Effector memory CD4-positive, alpha-beta T cell (primary cell): ENCODE measurements at places on chromosomes 6 and 20.

DNA sequence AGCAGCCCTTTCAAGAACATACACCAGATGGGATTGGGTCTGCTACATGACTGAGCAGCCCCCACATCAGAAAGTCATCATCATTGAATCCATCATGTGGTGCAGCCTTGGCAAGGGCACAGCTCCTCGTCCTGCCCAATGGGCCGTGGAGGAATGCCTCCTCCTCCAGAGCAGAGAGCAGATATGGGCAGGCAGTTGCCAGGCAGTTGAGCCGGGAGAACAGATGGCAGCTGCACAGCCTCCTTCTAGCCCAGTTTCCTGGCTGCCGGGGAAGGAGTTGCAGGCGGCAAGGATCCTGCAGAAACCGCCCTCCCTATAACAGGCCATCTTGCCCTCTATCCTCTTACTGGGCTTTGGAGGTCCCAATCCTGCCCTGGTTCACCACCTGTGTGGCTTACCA, 11.9 kb upstream of the ZFAND3 start:
- DNase-seq = no peak

DNA sequence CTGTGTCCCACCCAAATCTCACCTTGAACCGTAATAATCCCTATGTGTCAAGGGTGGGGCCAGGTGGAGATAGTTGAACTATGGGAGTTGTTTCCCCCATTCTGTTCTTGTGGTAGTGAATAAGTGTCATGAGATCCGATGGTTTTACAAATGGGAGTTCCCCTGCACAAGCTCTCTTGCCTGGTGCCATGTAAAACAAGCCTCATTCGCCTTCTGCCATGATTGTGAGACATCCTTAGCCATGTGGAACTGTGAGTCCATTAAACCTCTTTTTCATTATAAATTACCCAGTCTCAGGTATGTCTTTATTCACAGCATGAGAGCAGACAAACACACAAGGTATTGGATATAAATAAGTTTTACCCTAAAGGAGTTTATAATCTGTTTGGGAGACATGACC, 121.2 kb downstream of the MMUT start:
- no peak for DNase-seq

DNA sequence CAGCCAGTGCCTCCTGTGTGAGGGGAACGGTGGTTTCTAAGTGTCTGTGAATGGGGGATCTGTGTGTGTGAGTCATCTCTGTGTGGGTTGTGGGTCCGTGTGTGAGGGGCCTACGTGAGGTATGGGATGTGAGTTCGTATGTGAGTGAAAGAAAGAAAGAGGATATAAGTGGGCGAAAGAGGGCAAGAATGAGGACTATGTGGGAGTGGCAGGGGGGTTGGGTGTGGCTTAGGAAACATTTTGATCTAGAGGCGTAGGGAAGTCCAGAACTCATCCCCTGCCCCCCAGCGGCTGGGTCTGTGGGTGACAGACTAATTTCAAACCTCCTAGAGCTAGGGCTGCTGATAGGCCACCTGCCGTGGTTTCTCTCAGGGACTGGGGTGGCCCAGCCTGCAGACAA, 35.5 kb downstream of the DHX35 start:
- no peak for DNase-seq

DNA sequence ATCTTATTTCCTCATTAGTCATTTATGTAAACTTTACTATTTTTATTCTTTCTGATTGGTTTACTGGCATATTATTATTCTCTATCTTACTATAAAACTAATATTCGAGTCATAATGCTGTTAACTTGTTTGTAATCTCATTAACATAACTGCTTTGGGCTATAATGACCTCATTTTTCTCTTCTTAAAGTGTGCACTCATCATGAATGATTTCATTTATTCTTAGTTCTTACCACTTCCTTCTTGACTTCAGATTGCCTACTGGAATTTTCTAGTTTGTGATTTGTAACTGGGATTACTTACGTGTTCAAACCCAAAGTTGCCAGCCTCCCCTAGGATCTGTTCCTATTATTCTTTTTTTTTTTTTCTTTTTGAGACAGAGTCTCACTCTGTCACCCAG, 91.8 kb upstream of the TNFAIP3 start:
- no peak for DNase-seq

GRCh38 chr6:28586962-28587745, 61.5 kb downstream of the GPX5 start:
- no peak for DNase-seq

DNA sequence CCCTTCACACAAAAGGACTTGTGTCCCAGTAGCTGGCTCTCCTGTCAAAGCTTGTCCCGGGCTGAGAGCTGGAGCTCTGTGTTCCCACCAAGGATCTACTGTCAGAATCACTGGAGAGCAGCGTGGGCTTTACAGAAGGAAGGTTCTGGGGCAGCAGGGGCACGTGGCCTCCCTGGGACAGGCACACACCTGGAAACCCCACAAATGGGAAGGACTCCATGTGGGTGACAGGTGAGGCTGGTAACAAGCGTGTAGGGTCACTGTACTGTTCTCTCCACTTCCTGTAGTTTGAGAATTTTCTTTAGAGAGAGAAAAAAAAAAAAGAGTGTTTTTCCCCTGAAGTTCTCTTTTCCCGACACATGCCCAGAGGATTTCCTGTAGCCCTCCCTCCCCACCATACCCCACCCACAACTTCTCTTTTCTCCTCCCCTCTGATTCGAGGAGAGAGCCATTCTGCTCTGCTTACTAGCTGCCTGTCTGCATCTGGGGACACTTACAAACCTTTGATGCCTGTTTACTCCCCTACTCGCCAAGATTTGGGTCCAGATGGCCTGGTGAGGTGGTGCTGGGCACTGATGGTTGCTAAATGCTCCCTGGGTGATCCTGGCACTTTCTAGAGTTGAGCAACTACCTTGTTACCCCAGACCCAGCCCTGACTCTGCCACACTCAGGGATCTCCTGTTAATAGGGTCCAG, 84.1 kb upstream of the SIRPA start:
- no peak for DNase-seq

DNA sequence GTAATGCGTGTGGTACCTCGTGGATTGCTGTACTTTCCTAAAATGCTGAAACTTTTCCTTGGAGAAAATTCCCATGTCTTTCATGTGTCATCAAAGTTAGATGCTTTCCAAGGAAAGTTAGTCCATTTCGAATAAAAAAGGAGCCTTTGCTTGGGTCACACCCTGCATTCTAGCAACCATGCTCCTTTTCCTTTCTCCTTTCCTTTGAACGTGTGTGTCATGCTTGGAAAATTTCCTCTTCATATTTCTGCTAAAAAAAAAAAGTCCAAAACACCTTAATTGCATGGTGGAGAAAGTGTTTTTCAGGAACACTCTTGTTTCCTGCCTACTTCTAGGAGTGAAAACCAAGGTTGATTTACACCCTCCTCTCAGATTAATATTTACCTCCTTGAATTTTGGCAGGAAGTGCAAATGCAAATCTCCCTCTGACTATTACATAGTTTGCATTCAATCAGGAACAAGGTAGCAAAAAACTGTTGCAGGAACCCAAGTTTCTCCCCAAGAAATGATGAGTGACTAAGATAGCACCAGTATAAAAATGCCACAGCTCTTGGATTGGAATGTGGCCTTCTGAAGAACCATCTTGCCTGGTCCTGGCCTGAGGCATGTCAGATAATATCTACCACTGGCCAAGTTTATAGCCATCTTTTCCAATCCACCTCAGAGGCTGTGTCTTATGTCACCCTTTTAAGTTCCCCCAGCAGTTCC, 590.6 kb downstream of the QKI start:
- DNase-seq = no peak

DNA sequence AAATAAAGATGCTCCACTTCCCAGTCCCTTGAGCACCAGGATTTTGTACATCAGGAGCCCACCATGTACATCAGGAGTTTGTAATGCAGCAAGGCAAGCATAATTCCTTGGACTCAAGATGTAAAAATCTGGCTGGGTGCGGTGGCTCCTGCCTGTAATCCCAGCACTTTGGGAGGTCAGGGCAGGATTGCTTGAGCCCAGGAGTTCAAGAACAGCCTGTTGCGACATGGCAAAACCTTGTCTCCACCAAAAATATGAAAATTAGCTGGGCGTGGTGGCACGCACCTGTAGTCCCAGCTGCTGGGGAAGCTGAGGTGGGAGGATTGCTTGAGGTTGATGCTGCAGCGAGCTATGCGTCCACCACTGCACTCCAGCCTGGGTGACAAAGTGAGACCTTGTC, 16.1 kb upstream of the MAP1LC3A start:
- DNase-seq = no peak

DNA sequence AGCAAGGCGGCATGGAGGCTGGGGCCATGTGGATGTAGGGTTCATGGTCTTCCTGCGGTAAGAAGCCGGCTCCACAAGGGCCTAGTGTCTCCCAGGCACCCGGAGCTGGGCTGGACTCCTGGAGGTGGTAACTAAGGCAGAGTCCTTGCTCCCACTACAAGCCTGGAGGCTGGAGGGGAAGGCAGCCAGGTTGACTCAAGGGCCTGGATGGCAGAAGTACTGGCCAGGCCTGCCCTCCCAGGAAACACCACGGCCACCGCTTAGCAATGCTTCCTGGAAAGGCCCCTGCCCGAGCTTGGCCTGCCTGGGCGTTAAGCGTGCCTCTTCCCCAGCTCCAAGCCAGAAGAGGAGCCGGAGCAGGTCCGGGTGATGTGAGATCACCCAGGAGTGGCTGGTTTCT, 182.0 kb downstream of the ZDHHC14 start:
- DNase-seq = no peak

DNA sequence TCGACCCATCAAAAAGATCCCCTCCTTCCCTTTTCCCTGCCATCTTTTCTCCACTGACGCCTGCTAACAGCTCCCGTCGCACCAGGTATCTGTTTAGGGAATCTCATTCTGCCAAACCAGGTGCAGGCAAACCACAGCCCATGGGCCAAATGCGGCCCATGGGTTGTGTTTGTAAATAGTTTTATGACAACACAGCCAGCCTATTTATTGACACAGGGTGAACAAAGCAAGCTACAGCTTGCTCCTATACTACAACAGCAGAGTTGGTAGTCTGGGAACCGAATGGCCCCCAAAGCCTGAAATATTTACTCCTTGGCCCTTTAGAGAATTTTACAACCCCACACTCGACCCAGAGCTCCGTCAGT, 16.4 kb downstream of the NFATC2 start:
- no peak for DNase-seq

DNA sequence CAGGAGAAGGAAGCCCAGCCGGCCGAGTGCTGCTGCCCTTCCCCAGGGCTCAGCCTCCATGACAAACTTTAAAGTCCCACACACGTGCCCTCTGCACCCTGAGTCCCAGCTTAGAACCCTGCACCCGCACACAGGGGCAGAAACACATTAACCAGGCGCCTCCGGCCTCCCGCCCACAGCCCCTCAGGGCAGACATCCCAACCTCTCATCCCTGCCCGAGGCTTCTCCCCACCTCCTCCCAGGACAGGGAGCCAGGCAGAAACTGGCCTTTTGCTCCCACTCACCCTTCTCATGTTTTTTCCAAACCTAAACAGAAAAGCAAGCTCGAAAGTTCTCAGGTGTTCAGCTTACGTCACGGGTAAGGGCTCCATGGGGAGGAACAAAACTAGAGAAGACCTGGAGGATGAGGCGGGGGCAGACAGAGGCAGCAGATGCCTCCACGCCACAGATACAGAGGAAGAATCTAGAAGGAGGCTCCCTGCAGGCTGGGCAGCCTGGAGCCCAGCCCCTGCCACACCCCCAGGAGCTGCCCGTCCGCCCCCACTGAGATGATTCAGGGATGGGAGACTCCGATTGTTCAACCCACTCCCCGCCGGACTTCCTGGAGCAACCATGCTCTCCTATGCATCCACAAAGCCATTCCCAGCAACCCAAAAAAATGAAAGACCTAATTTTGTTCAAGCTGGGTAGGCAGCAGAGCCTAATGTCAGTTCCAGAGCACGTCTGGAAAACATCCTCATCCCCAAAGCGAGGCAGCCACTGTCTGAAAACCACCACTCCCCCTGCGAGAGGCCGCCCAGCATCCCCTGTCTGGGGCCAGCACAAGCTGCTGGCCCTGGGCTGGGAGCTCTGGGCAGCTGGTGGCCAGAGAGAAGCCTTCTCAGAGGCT, 8.8 kb downstream of the KCNQ2 start:
- DNase-seq = no peak

GRCh38 chr6:37489697-37490336, 9.9 kb downstream of the CCDC167 start:
- DNase-seq = no peak

- no peak for DNase-seq
Observed at GRCh38 chr6:53635322-53635721, 30.2 kb downstream of the KLHL31 start.

DNA sequence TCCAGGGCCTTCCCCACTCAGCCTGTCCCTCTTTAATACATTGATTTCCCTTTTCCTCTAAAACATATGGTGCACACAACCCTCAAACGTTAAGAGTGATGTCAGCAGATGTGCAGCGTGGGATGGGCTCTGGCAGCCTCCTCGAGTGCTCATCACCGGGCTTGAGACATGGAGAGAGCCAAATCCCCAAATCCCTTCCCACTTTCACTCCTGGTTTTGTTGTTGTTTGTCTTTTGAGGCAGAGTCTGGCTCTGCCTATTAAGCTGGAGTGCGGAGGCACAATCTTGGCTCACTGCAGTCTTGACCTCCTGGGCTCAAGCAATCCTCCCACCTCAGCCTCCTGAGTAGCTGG, 5.8 kb upstream of the PLTP start:
- DNase-seq = no peak

DNA sequence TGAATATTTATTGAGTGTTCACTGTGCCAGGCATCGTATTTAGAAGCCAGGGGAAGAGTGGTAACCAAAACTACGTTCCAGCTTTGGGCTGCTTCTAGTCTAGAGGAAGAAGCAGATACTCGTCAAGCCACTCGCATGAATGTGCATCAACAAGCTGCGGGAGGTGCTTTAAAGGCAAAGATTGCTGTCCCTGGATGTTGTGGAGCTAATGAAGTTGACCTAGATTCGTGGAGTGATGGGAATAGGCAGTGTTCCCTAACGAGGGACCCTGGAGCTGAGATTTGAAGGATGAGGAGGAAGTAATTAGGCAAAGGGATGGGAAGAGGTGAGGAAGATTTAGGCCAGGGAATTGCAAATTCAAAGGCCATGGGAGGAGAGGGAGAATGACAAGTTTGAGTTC, 118.9 kb downstream of the TMEM170B start:
- no peak for DNase-seq

DNA sequence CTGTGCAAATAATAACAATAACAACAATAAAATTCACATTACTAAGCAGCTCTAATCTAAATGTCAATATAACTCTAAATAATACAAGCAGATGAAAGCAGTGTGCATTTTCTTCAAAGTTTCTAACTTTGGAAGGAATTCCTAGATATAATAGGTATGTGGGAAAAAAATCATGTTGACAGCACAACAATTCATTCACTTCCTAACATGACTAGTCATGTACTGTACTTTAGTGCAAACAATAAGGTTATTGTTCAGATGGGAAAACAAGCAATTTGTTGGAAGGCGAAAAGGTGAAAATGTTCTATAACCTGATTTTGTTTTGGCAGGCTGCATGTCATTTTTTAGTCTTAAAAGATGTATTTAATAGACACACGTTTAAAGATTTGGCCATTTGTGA, 484.3 kb upstream of the JAG1 start:
- no peak for DNase-seq

DNA sequence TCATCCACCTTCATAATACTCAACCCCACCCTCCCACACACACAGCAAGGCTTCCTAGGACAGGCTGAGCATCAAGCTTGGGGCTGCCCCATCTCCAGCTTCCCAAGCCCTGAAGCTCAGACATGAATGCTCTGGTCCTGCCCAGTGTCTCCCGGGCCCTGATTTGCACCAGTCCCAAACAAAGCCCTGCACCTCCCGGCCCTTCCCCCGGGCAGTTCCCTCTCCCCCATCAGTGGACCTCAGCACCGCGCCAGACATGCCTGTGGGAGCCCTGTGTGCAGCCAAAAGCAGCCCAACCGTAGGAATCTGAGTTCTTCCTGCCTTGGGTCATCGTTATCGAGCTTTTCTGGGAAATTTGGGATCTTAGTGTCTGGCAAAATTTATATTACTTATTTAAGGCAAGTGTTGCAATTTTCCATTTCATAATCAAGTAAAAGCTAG, 63.5 kb downstream of the THBS2 start:
- no peak for DNase-seq
